ENCODE measurements at places on chromosomes 3 and 15. TPM values are rescaled to one million over a fixed set of nuclear protein-coding genes. Genes with fewer than 3 reads are reported as not detected.

DNA sequence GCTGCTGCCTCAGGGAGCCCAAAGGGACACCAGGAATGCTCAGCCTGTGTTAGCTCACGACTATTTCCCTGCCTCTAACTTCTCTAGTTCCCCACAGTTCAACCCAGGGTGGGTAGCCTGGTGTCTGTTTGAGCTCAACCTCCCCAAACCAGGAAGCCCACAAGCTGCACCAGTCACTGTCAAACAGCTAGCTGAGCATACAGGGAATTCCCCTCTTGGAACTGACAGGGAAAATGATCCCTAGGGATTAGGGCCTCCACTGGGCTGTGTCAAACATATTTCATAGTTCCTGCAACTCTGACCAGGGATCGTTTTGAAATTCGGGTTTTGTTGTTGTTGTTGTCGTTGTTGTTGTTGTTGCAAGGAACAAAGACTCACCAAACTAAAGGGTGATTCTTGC is 147.1 kb upstream of the ICE2 start:
- no peak overlapping the region for H3K4me3 ChIP-seq
- H3K36me3 ChIP-seq: no peaks in the 10 kb centered on the region
- H3K27ac ChIP-seq: no peak overlapping the region
- H3K27me3 ChIP-seq: no peaks in the 10 kb centered on the region

Gene EFCC1
- 0.12 TPM for total RNA-seq

DNA sequence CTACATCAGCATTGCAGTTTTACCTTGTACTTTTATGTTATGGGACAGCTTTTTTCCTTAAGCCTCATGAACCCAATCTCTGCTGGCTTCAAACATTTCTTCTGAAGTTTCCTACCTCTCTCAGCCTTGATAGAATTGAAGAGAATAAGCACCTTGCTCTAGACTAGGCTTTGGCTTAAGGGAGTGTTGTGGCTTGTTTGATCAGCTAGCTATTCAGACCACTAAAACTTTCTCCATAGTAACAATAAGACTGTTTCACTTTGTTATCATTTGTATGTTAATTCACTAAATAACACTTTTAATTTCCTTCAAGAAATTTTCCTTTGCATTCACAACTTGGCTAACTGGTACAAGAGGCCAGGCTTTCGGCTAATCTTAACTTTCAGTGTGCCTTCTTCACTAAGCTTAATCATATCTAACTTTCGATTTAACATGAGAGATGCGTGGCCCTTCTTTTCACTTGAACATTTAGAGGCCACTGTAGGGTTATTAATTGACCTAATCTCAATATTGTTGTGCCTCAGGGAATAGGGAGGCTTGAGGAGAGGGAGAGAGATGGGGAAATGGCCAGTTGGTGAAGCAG is 8.1 kb upstream of the TIGIT start:
- DNase-seq: no peak
- H3K27ac ChIP-seq: peak overlapping the region; percentile 96
- peak overlapping the region; percentile 62 for H3K4me3 ChIP-seq
- H3K4me1 ChIP-seq: peaks cover 35% of the 10 kb centered on the region

GRCh38 chr3:175896655-175897054 is 1037.5 kb downstream of the NAALADL2 start:
- H3K4me3 ChIP-seq: no peak overlapping the region
- H3K36me3 ChIP-seq: no peaks in the 10 kb centered on the region
- DNase-seq: no peak
- no peaks in the 10 kb centered on the region for H3K27me3 ChIP-seq
- H3K4me1 ChIP-seq: no peaks in the 10 kb centered on the region
- H3K27ac ChIP-seq: no peak overlapping the region

Gene TMEM207
- total RNA-seq: not detected

GRCh38 chr15:37081983-37082382 is 18.4 kb downstream of the MEIS2 start:
- no peak overlapping the region for H3K4me3 ChIP-seq
- DNase-seq: no peak
- no peaks in the 10 kb centered on the region for H3K27me3 ChIP-seq
- no peaks in the 10 kb centered on the region for H3K4me1 ChIP-seq
- H3K36me3 ChIP-seq: no peaks in the 10 kb centered on the region
- no peak overlapping the region for H3K27ac ChIP-seq

Gene CLCN2
- 4.1 TPM for total RNA-seq

DNA sequence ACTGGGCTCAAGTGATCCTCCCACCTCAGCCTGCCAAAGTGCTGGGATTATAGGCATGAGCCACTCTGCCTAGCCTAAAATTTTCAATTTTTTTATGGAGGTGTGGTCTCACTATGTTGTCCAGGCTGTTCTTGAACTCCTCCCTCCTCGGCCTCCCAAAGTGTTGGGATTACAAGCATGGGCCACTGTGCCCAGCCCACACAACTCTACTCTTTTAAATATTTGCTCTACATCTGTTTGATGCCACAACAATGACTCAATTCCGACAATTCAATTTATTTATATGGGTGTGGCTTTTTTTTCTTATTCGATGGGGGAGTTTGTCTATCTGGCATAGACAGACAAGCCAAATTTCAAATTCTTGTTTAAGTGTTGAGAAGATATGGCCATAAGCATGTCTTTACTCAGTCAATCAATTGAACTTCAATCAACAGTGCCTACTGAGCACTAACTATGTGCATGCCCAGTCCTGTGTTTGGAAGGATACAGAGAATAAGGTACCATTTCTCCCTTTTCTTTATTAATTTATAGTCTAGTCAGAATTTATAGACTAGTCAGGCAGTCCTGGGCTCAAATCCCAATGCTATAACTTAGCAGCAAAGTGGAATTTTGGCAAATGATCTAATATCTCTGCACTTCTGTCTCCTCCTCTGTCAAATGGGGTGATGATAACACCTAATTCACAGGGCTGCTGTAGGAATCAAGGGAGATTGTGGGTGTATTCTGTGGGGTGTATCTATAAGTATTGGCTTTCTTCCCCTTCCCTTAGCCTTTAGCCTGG is 54.6 kb upstream of the PIAS1 start:
- no peaks in the 10 kb centered on the region for H3K36me3 ChIP-seq
- H3K27me3 ChIP-seq: no peaks in the 10 kb centered on the region
- no peaks in the 10 kb centered on the region for H3K4me1 ChIP-seq
- no peak overlapping the region for H3K27ac ChIP-seq

Gene SEMA3F
- total RNA-seq: 0.07 TPM

Gene TTLL13
- 0.80 TPM for total RNA-seq

- no peak overlapping the region for H3K27ac ChIP-seq
- H3K27me3 ChIP-seq: no peaks in the 10 kb centered on the region
- H3K36me3 ChIP-seq: no peaks in the 10 kb centered on the region
- no peaks in the 10 kb centered on the region for H3K4me1 ChIP-seq
- no peak for DNase-seq
These were observed 82.8 kb downstream of the MAGI1 start for GRCh38 chr3:65955792-65956477.

GRCh38 chr15:52559022-52559421 is 9.8 kb downstream of the ARPP19 start:
- peaks cover 29% of the 10 kb centered on the region for H3K36me3 ChIP-seq
- peak overlapping the region; percentile 91 for H3K27ac ChIP-seq
- no peak for DNase-seq
- peak overlapping the region; percentile 42 for H3K4me3 ChIP-seq
- H3K4me1 ChIP-seq: peaks cover 71% of the 10 kb centered on the region

DNA sequence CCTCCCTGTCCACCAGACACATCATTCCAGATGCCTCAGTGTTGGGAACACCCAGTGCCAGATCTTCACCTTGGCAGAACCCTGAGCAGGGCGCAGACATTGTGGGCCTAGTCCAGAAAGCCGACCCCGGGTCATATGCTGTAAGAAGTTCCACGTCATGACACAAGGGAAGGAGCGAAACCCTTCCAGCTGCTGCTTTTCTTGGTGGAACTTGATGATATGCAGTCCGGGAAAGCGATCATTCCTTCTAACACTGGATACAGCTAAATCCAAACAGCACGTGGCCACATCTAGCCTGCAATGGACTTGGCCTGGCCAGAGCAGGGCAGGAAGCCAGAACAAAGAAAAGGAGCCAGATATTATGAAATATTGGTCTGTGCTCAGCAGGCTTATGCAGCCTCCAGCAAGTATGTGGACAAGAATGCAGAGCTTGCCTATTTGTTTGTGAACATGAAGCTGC is 22.0 kb downstream of the GASK1A start:
- DNase-seq: no peak
- H3K27me3 ChIP-seq: no peaks in the 10 kb centered on the region
- H3K27ac ChIP-seq: no peak overlapping the region
- H3K4me1 ChIP-seq: no peaks in the 10 kb centered on the region
- no peak overlapping the region for H3K4me3 ChIP-seq

Gene KNG1
- not detected for total RNA-seq

DNA sequence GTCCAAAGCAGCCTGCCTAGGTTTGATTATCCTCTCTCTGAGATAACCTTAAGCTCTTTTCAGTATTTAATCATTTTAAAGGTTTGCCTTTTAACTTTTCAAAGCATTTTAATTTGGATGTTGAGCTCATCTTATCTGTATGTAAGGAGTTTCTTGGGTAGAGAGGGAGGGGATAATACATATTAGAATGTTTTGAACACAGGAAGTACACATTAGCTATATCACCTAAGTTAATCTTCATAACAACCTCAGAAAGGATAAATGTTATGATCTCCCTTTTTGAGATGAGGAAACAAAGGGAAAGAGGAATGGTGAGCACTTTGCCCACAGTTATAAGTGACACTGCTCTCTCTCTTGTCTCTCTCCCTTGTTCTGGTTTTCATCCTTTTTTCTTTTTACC is 2.2 kb upstream of the CD47 start:
- no peak overlapping the region for H3K4me3 ChIP-seq
- no peak for DNase-seq
- H3K27me3 ChIP-seq: no peaks in the 10 kb centered on the region
- H3K36me3 ChIP-seq: peaks cover 15% of the 10 kb centered on the region
- peaks cover 34% of the 10 kb centered on the region for H3K4me1 ChIP-seq
- no peak overlapping the region for H3K27ac ChIP-seq

DNA sequence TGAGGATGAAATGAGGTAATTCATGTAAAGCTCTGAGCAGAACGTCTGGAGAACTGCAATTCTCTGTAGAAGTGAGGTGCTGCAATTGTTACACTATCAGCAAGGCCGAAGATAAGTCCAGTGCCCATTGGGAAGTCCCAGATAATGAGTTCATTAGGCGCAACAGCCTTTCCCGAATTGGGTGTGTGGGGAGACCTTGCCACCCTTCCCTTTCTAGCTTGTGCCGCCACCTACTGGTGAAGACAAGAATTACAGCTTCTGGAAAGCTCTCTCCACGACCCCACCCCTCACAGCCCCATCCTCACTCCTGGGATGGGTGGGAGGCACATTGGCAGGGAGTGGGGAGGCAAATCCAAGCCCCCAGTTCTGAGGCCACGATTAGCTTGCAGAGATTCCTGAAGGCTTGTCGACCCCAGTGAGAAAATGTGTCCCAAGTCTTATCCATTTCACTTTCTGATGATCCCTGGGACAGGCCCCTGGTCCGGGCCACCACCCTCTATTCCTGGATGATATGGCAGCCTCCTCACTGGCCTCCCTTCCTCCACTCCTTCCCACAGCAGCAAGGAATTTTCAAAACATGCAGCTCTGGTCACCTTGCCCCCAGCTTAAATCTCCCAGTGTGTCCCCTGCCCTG is 36.4 kb downstream of the FAM3D start:
- H3K4me1 ChIP-seq: peaks cover 4% of the 10 kb centered on the region
- H3K27me3 ChIP-seq: peaks cover 3% of the 10 kb centered on the region
- peak; percentile 71 for DNase-seq

GRCh38 chr3:62604298-62604697 is 230.9 kb upstream of the FEZF2 start:
- no peaks in the 10 kb centered on the region for H3K27me3 ChIP-seq
- no peak overlapping the region for H3K4me3 ChIP-seq
- no peak for DNase-seq
- no peaks in the 10 kb centered on the region for H3K4me1 ChIP-seq

GRCh38 chr3:135982404-135982761 is 16.9 kb downstream of the PPP2R3A start:
- H3K27ac ChIP-seq: no peak overlapping the region
- no peak for DNase-seq
- no peaks in the 10 kb centered on the region for H3K4me1 ChIP-seq
- H3K36me3 ChIP-seq: no peaks in the 10 kb centered on the region

- no peak overlapping the region for H3K27ac ChIP-seq
- H3K4me3 ChIP-seq: no peak overlapping the region
- H3K4me1 ChIP-seq: no peaks in the 10 kb centered on the region
- no peak for DNase-seq
- H3K36me3 ChIP-seq: no peaks in the 10 kb centered on the region
- no peaks in the 10 kb centered on the region for H3K27me3 ChIP-seq
These were observed 173.1 kb downstream of the TBC1D2B start for GRCh38 chr15:77904436-77904821.

GRCh38 chr3:82163907-82164520 is 402.6 kb upstream of the GBE1 start:
- H3K27me3 ChIP-seq: no peaks in the 10 kb centered on the region
- no peak overlapping the region for H3K27ac ChIP-seq
- no peaks in the 10 kb centered on the region for H3K36me3 ChIP-seq
- no peak overlapping the region for H3K4me3 ChIP-seq

DNA sequence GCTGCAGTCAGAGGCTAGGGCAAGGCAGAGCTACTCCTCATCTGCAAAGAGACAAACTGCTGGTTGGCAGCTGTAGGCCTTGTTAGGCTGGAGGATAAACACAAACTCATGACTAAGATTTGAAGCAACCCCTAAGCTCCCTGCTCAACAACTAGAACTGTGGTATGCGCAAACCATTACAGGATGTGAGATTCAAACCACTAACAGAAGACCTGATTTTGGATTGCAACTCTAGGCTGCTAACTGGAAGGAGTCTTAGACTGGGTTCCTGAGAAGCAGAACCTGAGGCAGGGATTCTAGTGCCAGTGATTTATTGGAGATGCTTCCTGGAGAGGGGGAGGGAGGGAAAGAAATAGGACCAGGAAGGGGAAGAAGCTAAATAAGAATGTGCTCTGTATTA is 22.5 kb downstream of the CCR4 start:
- no peaks in the 10 kb centered on the region for H3K27me3 ChIP-seq
- H3K27ac ChIP-seq: peak overlapping the region; percentile 85
- DNase-seq: peak; percentile 78
- peaks cover 15% of the 10 kb centered on the region for H3K36me3 ChIP-seq

DNA sequence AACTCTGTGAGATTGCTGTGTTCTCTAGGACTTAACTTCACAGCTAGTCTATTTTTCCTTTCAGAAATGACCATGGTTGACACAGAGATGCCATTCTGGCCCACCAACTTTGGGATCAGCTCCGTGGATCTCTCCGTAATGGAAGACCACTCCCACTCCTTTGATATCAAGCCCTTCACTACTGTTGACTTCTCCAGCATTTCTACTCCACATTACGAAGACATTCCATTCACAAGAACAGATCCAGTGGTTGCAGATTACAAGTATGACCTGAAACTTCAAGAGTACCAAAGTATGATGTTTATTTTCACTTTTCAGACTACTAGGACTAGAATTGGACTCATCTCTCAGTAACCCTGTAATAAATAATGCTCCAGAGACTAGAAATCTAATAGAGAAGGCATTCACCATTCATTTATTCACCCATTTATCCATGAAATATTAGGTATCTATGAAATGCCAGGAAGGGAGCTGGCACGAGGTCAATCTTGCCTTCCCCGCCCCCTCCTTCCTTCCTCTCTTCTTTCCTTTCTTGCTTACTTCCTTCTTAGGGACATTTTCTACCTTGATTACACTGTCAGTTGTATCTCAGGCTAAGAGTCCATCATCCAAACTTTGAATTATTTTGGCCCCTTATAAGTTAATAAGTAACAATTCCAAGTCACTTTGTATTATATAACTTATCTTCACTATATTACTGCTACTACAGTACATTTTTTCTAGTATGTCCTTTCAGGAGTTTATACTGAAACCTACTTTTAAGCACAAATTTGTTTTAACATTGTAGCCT is 91.0 kb downstream of the PPARG start:
- no peak for DNase-seq
- H3K27ac ChIP-seq: no peak overlapping the region
- H3K4me1 ChIP-seq: peaks cover 5% of the 10 kb centered on the region
- peaks cover 17% of the 10 kb centered on the region for H3K27me3 ChIP-seq

Data from activated CD8-positive, alpha-beta memory T cell treated with anti-CD3 and anti-CD28 coated beads, Interleukin-2, amount 10 ng/mL, durations not matched to agents 7 days and 5 days (primary cell).